KBM-7 (cell line): ENCODE measurements at places on chromosomes 4 and X.

DNA sequence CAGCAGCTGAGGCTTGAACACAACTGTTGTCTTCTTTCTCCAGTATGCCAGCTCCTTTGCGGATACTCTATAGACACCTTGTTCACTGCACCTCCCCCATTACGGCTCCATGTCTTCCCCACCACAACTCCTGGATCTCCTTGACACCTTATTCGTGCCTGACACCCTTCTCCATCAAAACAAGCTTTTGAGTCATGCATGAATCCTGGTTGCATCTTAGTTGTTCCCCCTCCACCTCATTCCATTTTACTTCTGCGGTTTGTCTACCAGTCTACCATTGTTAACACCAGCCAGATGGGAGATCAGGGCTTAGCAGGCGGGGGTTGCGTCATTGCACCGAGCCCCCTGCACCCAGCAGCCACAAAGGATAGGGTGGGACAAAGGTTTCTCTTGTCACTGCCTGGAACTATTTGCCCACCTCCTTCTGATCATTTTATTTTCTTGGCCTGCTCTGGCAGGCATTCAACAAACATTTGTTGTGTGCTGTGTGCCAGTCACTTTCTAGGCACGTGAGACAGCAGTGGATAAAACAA, 2.0 kb upstream of the CDK16 start:
- DNase-seq: no peak

DNA sequence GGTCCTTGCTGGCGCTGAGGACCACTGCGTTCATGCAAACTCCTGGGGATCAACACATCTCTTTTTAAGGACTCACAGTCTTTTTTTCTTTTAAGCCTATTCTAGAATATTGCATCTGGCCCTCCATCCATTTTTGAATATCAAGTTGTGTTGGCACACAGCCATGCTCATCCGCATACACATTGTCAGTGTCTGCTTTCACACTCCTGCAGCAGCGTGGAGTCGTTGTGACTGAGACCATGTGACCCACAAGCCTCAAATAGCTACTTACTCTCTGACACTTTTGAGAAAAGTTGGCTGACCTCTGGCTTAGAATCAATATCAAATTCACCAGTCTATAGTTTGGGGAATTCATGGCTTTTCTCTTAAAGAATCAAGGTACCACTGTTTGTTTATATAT, 191.8 kb upstream of the S100G start:
- DNase-seq: no peak

DNA sequence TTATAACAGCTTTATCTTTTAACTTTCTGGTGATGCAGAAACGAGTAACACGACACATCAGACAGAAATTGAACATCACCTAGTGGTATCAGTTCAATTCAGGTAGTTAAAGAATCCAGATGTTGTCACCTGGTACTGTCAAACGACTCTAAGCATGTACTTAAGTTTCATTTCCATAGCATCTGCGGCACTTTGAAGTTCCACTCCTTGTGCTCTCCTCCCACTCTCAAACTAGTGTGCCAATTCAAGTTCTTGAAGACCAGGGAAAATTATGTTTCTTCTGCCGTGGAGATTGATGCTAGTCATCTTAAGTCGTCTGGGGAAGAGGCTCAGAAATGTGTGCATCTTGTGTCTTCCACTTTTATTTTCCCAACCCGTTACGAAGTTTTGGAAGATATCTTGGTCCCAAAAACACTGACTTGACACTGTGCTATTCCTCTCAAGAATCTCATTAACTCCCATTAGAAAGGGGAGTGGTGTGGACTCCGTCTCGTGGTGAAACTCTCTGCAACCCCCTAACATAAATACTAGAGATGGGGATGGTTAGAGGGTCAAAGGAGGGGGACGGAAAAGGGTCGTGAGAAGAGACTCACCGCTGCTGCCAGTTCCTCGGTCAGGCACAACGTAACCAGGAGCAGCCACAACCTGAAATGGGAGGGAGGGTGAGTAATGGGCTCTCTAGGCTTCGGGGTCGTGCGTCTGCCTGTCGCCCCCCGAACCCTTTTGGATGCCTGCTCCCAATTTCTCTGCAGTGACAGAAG, 693 bp downstream of the COL4A6 start:
- DNase-seq: no peak

DNA sequence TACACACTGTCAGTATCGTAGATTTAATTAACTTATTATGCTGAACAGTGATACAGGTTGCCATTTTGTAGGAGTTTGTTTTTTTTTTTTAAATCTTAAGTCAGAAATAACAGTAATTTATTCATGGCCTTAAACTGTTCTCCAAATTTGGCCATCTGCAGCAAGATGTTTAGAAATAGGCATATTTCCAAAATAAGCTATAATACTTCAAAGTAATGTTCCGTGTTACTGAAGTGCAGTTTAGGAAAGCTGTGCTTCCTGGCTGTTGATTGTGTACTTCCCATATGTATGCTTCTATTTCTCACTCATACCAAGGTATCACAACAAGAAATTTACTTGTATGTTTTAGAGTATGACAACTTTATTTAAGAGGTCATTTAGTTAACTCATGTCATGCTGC, 28.9 kb downstream of the CPEB2 start:
- no peak for DNase-seq

DNA sequence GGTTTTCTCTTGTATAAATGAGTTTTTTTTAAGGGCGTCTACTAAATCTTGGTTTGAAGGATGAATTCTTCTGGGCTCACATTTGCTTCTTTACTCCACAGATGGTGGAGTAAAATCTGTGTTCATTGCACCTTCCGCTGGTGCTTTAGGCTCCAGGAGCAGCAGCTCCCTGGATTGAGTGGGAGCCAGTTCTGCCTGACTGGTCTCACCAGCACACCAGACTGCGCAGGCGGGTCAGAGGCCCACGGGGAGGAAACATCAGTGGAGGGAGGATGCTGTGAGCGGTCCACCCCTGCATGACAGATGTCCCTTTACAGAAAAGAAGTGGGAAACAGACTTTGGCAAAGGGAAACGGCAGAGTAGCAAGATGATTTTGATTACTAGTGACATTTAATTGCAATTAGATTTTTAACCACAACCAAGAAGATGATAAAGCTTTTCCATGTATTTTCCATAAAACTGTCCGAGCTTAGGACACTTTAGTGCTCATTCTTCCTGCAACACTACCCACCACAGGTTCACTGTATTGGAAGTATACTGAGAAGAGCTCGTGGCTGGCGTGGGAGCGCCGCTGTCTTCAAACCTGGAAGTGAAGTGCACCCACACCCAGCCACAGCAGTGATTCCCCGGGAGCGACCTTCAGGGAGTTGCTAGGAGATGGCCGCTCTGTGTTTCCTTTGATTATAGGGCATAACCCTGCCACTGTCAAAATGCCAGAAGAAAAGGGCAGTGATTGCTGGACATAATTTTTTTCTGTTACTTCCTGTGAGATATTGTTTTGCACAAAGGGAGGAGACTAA, 95.2 kb downstream of the SORBS2 start:
- DNase-seq: no peak

DNA sequence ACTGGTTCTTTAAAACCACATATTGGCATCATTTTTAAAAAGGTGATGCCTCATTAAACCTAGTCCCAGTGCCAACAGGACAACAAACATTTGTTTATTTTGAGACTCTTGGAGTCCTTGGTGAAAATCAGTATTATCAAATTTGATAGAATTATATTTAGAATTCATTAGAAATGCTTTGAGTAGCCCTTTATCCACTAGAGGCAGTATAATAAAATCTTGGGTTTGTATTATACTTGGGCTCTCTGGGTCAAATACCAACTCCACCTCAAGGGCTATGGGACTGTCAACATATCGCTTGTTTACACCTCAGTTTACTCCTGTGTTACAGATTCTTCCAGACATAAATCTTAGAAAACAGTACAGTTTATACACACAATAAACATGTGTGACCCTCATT, 335.7 kb upstream of the FSTL5 start:
- DNase-seq: no peak

DNA sequence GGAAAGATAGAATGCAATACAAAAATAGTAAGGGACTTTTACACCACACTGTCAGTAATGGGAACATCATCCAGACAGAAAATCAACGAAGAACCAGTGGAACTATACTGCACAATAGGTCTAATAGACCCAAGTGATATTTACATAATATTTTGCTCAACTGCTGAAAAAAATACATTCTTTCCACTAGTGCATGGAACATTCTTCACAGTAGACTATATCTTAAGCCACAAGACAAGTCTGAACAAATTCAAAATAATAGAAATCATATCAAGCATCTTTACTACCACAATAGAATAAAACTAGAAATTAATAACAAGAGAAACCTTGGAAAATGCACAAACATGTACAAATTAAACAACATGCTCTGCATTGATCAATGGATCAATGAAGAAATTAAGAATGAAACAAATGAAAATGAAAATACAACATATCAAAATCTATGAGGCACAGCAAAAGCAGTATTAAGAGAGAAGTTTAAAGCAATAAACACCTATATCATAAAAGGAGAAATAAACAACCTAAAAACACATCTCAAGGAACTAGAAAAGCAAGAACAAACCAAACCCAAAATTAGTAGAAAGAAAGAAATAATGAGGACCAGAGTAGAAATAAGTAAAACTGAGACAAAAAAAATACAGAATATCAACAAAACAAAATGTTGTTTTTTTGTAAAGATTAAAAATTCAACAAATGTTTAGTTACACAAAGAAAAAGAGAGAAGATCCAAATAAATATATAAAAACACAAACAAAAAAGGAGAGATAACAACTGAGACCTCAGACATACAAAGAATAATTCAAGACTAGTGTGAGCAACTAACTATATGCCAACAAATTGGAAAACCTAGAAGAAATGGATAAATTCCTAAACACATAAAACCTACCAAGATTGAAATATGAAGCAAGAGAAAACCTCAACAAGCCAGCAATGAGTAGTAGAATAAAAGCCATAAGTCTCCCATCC, 51.5 kb upstream of the ANTXR2 start:
- DNase-seq: no peak

GRCh38 chr4:26452565-26453531, 37.4 kb downstream of the CCKAR start:
- DNase-seq: no peak

GRCh38 chr4:152033621-152034020, 272.8 kb upstream of the GATB start:
- no peak for DNase-seq

- peak; percentile 39 for DNase-seq
These were observed 188.5 kb upstream of the TEX13C start for GRCh38 chrX:125131164-125131563.

- no peak for DNase-seq
These were observed 28.2 kb downstream of the JADE1 start for GRCh38 chr4:128837679-128838078.

- no peak for DNase-seq
These were observed 275.3 kb downstream of the RAPGEF2 start for GRCh38 chr4:159378056-159378616.

DNA sequence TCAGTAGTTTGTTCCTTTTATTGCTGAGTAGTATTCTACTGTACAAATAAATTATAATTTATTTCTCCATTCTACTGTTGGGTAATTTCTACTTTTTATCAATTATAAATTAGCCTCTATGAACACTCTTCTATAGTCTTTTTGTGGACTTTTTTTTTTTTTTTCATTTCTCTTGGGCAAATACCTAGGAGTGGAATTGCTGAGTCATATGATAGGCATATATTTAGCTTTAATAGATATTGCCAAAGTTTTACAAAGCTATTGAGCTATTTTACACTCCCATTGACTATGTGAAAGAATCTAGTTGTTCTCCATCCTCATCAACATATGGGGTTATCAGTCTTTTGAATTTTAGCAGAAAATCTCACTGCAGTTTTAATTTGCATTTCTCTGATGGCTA, 12.6 kb downstream of the NYX start:
- no peak for DNase-seq

DNA sequence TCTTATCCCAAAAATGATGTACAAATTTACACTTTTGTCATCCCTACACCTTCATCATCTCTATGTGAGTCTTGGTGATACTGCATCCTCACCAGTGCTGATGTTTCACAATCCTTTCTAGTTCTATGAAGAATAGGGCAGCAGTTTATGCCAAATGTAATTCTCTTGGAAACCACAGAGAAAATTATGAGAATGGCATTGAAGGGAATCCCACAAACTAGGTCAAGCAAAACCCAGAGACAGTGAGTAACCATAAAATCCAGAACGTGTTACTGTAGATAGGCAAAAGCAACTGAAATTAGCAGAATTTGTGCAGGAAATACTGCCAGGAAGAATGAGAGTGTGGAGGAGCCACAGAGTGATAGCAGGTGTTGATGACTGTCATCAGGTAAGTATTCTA, 24.5 kb downstream of the IL15 start:
- no peak for DNase-seq

- DNase-seq: no peak
These were observed 102.2 kb downstream of the SPCS3 start for GRCh38 chr4:176422001-176422400.

- DNase-seq: no peak
These were observed 93.0 kb upstream of the NPFFR2 start for GRCh38 chr4:71938776-71939175.

GRCh38 chr4:108846568-108846967, 83.7 kb upstream of the ETNPPL start:
- DNase-seq: no peak

DNA sequence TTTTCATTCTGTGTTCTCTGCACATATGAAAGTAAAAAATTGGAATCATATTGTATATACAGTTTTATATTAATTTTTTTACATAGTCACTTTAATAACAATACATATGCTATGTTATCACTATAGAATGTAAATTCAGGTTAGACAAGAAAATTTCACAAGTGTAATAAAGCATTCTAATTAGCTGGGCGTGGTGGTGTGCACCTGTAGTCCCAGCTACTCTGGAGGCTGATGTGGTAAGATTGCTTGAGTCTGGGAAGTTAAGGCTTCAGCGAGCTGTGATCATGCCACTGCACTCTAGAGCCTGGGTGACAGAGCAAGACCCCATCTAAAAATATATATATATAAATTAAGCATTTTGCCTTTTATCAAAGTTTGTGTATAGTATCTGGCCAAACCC, 95.7 kb downstream of the ANXA3 start:
- no peak for DNase-seq

- DNase-seq: no peak
These were observed 93.9 kb downstream of the PHKA2 start for GRCh38 chrX:18890049-18890381.

DNA sequence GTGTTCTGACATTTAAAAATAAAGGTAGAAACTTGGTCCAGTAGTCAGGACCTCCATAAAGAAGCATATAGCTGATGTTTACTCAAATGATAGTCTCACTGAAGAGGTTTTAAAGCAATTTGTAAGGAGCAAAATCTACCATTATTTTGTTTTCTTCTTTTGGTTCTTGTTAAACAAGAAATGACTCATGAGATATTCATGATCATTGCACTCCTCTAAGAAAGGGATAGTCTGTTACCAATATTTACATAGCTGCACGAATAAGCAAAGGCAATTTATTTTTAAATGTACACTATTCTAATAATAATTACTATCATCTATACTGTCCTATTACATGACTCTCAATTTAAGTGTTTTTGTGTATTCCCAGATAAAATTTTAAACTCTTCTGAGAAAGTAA, 397.9 kb downstream of the FAM47B start:
- no peak for DNase-seq
